COR-L47 (cell line): ENCODE measurements at places on chromosomes 2 and 18.

DNA sequence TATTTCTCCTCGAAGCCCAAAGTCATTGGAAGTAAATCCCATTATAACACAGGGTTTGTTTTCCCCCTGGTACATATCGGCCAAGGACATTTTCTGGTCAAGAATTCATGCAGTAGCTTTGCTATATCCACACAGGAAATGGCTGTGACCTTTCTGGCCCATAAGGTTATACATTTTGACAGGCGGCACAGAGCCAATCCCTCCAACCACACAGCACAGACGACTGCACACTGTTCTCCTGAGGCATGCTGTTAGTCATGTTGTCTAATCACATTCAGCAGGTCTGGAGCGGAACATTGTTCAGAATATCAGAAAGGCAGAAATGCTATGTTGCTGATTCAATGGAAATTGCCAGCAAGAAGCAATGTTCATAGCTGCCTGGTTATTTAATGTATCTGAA is 742.3 kb upstream of the SLC8A1 start:
- no peak for DNase-seq

DNA sequence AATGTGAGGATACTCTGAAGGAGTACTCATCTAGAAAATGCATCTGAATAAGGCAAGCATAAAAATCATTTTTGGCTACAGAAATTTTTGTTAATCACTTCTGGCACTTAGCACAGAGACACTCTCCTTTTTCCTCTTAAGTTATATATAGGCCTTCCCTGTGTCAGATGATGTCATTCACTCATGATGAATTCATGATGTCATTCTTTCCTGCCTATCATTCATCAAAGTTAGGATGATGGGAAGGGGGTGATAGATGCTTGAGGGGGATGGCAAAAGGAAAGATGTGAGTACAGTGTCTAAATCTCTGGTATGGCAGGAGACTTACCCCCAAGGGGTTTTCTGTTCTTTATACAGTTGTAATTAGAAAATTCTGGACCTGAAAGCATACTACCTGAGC is 42.0 kb downstream of the MAP3K20 start:
- no peak for DNase-seq

GRCh38 chr18:58213440-58213839 is 169.4 kb downstream of the NEDD4L start:
- no peak for DNase-seq

DNA sequence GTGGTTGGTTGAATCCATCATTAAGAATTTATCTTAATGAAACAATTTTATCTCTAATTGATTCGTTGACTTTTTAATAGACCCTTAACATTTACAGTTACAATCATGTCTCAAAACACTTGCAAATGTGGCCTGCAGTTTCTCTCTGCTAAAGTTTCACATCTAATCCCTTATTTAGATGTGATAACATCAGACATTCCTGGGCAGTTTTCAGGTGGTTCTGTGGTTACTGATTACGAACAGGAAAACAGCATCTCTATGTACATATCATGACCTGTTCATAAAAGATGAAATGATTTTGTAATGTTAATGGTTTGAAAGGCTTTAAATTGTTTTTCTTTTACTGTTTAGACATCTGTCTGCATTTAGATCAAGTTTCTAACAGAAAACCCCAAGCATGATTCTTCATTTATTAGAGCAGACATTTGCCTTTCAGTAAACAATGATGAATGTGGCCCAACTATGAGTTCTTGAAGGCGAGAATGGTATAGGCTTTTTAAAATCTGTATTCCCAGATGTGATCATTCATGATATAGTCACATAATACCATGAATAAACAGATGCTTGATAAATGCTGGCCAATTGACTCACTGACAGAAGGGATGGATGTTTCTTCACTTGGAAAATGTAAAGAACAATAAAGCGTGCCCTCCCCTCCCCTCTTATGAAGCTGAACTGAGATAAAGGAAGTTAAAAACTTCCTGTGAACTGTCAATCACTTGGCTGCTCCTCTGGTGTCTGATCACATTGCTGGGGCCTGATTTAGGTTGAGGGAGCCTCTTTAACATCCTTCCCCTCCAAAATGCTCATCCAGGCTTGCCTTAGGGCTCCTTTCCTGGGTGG is 3.5 kb downstream of the CAPN14 start:
- DNase-seq: no peak

DNA sequence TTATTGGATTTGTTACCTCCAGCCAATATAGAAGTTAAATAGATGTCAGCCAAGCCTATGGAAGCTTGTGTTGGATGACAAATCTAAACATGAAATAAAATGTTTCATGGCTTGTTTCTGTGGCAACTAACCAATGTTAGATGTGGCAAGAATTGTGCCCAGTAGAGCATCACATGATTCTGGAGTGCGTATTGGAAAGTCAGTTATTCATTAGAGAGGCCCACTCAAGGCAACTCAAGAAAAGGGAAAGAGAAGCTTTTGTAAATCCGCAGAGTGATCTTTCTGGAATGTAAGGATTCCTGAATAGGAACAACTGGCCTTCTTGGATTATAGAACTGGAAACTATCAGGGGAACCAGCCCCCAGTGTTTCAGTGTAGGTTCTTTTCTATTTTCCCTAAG is 162.9 kb downstream of the TMEM247 start:
- no peak for DNase-seq

- DNase-seq: no peak
Measured at GRCh38 chr2:233280114-233280693, 27.4 kb upstream of the SAG start.

- DNase-seq: no peak
Measured at GRCh38 chr18:39198376-39198775, 1632.8 kb upstream of the CELF4 start.

DNA sequence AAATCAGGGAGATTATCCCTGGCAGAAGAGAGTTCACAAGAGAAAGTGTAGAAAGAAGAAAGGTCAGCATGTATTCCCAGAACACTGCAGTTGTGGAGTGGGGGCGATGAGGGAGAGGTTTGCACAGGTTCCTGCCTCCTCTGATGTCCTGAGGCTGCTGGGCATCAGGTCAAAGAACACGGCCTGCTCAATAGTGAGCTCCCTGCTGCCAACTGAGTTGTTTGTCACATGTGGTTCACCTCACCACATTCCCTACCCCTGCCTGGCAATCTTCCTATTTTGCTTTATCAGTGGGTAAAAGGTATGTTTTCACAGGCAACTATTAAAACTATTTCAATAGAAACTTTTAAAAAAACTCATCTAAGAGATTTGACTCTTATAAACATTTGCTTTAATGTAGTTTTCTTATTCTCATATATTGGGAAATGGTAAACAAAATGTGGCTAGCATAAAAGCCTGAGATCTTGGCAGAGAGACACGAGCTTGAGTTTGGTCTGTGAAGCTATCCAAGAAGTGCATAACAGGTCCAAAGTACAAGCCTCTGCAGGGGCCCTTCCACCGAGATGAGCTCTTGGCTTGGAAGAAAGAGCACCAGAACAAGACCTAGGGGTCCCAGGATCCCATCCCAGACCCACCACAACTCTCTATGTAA is 123.9 kb upstream of the SRD5A2 start:
- DNase-seq: no peak

GRCh38 chr2:46062637-46063412 is 234.4 kb upstream of the EPAS1 start:
- DNase-seq: peak; percentile 71

- DNase-seq: no peak
Measured at GRCh38 chr2:191170773-191171172, 20.0 kb upstream of the STAT4 start.

- DNase-seq: no peak
Measured at GRCh38 chr2:215410932-215411285, 25.0 kb downstream of the FN1 start.
